CD4-positive, alpha-beta T cell treated with Interferon alpha-2 for 1 hour (primary cell): ENCODE measurements at places on chromosomes 1 and 21.

DNA sequence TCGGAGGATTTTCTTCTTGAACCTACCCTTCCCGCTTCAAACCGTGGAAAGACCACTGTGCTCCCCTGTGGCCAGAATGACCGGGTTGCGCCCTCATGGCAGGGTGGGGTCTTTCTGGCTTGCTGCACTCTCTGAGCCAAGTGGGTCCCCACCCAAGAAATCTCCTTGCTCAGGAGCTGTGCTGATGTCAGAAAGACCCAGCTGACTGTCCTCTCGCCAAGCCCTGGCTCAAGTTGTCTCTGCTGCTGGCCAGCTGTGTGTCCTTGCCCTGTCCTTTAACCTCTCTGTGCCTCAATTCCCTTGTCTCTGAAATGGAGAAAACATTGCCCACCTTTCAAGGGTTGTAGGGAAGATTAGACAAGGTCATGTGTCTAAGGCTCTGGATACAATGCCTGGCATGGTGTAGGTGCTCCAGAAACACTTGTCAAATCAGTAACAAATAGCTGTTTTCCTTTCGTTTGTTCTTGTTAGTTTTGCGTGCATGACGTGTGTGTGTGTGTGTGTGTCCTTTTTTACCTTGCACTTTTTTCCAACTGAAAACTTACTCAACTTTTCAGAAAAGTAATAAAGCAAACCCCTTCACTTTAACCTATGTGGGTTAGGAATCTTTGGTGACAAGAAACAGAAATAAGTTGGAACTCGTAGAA, 41.1 kb upstream of the RPL11 start:
- no peak for DNase-seq

DNA sequence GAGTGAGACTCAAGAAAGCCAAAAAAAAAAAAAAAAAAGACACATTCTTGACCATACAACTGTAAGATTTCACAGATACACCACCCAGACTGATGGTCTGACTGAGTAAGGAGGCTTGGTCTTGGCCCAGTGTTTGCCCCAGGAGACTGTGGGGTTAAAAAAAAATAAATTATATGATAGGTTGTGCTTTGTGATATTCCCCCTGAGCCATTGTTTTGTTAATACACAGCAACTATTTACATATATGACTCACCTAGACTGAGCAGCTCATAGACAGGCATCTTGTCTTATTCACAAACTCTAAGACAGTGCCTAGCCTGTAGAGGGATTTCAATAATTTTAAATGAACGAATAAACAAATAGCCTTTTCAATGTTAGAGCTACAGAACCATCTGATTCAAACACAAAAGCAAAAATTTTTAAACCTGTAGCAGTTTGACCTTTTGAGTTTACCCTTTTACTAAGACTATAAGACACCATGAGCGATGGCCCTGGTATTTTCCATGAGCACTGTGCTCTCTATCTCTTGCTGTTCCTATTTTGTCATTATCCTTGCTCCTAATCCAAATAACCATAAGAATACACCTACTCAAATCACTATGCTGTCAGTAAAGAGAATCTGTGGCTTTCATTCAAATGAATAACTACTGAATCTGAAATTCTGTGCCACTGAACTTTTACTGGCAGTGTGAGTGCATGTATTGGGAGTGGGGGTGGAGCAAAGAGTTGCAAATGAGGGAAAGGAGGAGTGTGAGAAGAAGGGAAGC, 199.4 kb upstream of the PTBP2 start:
- DNase-seq: no peak

DNA sequence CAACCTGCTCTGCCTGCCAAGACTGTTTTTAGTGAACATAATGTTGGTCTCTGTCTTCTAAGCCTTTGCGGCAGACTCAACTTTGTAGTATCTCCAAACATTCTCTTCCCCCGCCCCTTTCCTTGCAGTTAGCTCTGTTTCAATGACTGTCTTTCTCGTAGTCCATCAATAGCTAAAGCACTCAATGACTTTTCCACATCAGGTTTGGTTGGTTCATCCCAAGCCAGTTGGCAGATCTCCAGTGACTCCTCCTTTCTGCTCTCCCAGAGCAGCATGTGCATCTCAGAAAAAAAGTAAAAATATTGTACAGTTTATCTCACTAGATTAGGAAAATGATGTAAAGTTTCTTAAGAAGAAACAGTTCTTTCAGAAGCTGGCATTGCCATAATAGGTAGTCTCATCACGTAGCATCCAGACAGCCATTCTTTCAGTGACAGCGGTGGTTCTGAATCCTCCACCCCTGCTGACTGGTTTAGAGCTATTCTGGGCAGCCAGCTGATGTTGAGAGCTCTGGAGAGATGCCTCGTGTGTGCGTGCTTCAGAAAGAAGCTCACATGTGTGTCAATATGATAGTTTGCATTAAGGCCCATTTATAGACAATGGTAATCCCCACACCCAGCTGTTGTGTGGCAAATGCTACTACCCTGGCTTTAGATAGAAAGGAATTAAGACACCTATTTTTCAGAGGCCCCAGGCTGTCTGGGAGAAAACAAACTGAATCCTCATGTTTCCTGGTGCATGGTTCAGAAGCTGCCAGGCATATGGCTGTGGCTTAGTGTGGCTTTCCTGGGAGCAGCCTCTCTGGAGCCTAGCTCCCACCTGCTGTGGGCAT, 53.2 kb downstream of the CNN3 start:
- DNase-seq: no peak

- DNase-seq: no peak
Measured at GRCh38 chr1:172777767-172778166, 118.9 kb downstream of the FASLG start.

- DNase-seq: no peak
Measured at GRCh38 chr21:44950351-44950750, 10.5 kb downstream of the SLX9 start.

DNA sequence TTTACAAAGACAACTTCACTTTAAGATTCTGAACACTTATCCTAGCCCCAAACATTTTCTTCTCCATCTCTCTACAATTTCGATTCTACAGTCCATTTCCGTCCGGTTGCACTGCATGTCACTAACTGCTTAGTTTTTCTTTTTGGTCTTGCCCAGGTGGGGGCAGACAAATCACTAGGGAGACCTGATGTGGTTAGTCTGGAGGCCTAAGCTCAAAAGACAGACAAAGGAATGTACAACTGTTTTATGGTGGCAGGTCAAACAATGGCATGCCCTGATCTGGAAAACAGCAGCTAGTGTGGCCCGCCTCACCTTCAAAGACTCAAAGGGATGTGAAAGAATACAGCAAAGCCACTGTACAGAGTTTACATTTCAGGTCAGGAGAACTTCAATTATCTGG, 3.8 kb downstream of the ETV3 start:
- no peak for DNase-seq

GRCh38 chr21:33433425-33434114, 30.4 kb downstream of the IFNGR2 start:
- DNase-seq: no peak

- DNase-seq: no peak
Measured at GRCh38 chr1:183244466-183244865, 58.4 kb downstream of the LAMC2 start.

DNA sequence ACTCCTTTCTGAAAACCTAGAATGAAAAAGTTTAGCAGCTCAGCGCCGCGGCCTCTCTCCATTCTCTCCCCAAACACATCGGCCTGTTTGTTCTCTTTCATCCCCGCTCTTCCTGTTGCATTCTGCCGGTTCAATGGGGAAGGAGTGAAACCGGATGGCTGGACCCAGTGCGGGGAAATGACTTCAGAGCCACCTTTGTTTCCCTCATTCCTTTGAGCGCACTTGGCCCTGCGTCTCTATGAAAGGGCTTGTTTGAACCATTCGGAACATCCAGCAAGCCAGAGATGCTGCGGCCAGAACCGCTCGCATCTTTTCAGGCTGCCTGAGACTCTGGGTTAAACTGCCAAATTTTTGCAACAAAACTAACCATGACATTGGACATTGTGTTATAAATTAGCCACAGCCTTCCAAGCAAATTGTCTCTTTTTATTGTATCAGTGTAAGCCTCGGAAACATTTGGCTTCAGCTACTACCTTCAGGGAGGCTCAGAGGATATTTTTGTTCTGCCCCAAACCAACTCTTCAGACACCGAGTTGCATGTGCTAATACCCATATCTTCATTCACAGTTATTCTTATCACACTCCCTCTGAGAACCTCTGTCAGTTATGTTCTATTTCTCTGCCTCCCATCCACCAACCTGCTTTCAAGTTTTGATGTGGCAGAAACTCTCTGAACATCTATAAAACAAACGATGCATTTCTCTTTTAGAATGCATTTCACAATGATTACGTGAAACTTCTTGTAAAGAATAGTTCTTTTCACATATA, 5.1 kb upstream of the OLIG1 start:
- DNase-seq: no peak

DNA sequence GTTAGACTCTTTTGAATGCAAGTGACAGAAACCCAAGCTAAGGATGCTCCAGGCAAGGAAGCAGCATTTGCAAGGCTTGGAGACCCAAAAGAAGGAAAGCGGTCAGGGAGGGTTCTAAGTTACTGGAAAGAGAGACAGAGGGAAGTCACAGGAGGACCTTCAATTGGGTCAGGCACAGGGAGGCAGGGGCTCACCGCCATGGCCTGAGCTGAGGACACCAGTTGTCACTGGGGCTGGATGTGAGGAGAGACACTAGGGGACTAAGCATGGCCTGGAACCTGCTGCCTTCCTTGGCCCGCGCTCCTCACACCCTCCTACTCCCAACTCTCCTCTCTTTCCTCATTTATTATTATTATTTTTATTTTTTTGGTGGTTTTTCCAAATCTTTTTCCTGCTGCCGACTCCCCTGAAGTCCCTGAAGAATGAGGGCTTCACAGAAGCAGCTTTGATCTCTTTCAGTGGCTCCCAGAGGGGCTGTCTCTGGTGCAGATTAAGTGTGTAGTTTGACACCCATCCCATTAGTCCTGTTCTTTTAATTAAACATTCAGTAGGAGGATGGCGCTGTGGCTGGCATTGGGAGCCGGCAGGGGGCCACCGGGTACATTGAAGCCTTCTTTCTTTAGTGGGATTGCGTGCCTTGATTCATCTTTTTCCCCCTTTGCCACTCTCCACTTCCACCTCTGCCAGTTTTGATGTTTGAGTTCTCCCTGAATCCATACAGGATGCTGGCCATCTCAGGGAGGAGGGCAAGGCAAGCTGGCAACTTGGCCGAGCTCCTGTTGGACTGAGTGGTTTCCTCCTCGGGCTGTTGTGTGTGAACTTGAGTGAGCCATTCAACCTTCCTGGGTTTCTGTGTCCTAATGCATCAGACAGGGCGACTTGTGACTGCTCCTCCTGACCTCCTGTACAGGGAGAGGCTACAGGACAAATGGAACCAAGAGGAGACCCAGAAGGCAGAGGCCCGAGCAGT, 59.3 kb downstream of the MDM4 start:
- no peak for DNase-seq

DNA sequence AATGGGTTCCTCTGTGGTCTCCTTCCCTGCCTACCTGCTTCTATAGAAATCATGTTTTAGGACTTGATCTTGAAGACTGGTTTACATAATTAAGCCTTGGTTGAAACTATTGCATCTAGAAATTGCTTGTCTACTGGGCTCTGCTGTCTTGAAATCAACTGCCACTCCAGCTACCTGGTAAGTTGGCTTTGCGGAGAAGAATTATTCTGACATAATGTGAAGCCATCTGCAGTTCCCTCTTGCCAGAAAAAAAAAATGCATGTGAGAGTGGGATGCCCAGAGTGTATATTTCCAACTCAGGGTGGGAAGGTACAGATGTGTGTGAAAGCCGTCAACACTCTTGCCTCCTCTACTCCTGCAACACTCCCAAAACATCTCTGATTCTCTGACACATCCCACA, 27.2 kb downstream of the C8B start:
- DNase-seq: no peak

GRCh38 chr1:85374160-85374559, 90.8 kb downstream of the DDAH1 start:
- DNase-seq: no peak

DNA sequence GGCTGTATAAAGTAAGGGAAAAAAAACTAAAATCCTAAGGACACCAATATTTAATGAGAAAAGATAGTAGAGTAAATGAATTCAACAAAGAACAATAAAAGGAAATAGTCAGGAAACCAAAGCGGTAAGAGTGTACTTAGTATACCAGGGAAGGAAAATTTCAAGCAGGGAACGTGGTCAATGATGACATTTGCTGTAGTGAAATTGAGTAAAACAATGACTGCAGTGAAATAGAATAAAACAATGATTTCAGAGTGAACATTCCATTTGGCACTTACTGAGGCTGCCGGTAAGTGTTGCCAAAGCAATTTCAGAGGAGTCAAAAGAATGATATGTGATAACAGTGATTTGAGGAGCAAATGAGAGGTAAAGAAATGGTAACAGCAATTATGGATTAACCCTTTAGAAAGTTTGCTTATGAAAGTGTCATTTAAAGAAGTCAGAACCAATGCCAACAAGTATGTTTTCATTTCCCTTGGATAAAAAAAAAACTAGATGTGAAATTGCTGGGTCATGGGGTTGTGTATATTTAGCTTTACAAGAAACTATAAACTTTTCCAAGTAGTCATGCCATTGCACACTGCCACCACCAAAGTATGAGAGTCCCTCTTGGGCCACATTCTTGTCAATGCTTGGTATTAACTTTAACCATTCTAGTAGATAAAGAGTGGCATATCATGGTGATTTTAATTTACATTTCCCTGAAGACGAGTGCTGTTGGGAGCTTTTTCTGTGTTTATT, 50.5 kb downstream of the VCAM1 start:
- DNase-seq: no peak

DNA sequence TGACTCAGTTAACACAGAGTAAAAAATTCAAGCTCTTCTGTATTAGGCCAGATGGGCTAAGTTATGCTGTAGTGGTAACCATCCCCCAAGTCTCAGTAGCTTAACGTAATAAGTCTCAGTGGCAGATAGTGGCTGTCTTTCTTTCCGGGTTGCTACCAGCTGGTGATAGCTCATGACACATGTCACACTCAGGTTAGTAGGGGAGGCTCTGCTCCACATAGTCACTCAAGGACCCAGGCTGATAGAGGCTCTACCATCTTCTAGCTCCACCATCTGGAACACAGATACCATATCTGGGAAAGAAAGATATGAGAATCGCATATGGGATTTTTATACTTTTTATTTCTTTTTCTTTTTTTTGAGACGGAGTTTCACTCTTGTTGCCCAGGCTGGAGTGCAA, 16.2 kb upstream of the MEF2D start:
- no peak for DNase-seq

DNA sequence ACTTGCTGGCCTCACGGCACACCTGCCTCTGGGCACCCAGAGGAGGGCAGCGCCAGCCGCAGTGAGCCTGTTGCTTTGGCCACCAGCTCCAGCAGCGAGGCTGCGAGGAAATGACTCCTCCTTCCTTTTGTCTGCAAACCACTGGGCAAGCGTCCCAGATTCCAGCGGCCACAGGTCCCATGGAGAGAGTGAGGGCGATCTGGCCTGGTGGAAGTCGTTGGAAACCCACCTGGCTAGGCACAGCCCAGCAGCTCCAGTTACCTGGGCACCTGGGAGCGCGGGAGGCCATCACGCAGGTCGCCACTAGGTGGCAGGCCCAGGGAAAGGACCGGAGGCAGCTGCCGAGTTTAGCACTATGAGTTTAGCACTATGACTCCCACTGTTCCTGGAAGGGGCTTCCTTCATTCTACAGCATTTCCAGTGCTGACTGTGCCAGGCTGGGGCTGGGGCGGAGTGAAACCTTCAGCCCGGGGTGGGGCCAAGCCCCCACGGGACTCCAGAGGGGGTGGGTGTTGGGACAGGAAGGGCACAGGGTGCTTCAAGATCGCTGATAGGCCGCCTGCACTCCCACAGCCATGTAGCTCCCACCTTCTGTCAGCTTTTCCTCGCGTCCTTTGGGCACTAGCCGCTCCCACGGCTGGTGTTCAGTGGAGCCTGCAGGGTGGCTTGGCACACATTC, 1.1 kb upstream of the ESPN start:
- peak; percentile 77 for DNase-seq
